ENCODE measurements at places on chromosomes 5 and 9. TPM values are rescaled to one million over a fixed set of nuclear protein-coding genes. Genes with fewer than 3 reads are reported as not detected.

NRARP gene
- 0.88 TPM for total RNA-seq

ANKRD55 gene
- total RNA-seq: 0.28 TPM

INSL4 gene
- not detected for total RNA-seq

DNAJA1 gene
- 219 TPM for total RNA-seq

MLANA gene
- not detected for total RNA-seq

C9 gene
- not detected for total RNA-seq

ZNF483 gene
- 2.8 TPM for total RNA-seq

Measured in natural killer cell treated with Interleukin-12 subunit alpha and Interleukin-12 subunit beta and Interleukin-15 and Interleukin-18, amount 100 ng/mL, for 72 hours (primary cell).